Activated CD4-positive, alpha-beta T cell treated with anti-CD3 and anti-CD28 coated beads, Interleukin-2, amount 10 ng/mL, durations not matched to agents 7 days and 5 days (primary cell): ENCODE measurements at places on chromosomes 2 and 18.

DNA sequence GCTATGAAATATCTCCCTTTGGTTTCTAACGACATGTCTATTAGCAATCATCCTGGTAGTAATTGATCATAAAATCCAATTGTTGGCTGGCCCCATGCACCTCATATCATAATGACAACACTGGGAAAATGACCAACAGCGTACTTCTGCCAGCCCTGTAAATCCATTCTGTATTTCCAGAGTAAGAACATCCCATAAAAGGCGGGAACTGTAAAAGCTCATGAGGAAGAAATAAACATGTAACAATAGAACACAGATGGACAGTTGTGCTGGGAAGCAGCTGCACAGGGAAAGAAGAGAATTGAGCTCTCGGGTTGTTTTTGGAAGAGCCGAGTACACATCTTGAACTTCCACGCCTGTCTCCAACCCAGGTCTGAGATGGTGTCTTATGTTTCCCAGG, 218.7 kb downstream of the CMPK2 start:
- no peak for DNase-seq

DNA sequence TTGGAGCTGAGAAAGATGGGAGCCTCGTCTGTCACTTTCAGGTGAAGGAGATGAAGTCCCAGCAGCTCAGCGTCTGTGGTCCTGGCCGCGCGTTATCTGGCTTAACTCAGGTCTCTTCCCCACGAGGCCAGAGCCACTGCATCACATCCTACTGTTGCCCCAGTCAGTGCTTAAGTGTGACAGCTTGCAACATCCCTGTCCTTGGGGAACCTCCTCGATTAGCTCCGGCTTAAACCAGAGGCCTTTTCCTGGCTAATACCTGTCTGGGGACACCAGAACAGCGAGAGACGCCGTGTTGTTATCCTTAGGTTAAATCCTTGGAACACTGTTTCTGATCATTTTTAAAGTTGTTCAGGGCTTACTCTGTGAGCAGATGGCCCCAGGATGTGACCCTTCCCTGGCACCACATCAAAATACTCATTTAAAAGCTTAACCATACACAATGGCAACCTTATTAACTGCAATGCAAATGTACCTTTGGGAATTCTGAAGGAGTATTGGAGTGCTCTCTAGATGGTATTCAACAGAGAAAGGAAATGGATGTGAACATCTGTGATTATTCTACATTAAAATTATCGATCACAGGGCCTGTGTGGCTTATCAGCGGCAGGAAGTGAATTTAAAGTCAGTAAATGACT, 61.2 kb upstream of the SPP2 start:
- no peak for DNase-seq

DNA sequence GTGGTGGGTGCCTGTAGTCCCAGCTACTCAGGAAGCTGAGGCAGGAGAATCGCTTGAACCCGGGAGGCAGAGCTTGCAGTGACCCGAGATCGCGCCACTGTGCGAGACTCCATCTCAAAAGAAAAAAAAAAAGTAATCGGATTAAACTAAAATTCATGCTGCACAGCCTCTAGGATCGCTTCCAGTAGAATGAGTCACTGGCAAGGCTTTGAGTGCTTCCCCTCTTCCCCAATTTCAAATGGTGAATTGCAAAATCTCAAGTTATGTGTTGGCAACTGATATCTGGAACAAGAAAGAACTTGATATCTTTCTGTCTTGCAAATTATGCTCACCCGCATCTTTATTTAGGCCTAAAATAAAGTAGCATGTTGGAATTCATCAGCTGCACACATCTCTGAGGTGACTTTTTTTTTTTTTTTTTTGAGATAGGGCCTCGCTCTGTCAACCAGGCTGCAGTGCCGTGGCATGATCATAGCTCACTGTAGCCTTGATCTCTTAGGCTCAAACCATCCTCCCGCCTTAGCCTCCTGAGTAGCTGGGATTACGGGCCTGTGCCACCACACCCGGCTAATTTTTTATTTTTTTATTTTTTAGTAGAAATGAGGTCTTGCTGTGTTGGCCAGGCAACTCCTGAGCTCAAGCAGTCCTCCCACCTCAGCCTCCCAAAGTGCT, 12.7 kb downstream of the TTC39C start:
- no peak for DNase-seq

- DNase-seq, result no peak
Measured at GRCh38 chr2:200821686-200822245, 10.1 kb downstream of the BZW1 start.

DNA sequence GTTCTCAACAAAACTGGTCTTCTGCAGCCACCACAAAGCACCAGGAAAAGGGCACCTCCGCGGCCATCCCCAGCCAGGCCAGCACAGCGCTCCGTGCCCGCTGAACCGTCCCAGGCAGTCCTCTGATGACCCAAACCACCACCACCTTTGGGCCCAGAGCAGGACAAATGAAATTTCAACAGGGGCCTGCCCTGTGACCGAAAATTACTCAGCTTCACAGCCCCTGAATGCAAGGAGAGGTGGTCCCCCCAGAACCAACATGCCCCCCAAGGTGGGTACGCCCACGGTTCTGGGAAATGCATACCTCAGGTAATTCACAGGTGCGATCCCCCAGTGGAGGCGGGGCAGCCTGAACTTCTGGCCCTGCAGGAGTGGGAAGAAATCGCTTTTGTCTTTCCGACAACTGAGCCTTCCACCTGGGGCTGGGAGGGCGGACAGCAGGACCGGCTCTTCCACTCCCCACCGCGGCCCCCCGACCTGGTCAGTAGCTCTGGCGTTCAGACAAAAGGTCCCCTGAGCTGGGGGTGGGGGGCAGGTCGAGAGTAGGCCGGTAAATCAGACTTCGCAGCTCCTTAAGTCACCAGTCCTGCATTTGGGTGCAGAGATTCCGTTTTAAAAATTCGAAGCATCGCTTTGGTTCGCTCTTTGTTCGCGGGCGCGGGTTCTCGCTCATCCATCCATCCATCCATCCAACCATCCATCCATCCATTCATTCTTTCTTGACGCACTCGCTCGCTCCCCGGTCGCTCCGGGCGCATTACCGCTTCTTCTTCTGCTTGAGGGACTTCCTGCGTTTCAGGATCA, 1.4 kb downstream of the ARL4C start:
- DNase-seq, result peak; percentile 35

DNA sequence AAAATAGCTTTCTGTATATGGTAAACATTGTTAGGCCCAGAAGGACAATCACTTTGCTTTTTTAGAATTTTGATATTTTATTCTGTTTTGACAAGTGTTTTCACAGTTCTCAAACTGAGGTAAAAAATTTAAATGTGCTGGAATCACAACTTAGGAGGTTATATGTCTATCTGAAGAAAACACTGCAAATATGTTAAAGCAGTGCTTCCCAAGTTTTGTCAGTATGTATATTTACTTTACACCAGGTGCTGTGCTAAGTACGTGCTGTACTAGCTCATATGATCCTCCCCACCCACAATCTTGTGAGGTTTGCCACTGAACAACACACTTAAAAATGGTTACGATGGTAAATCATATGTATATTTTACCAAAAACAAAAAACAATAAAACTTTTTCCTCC, 124.2 kb downstream of the CABYR start:
- DNase-seq, result no peak

- no peak for DNase-seq
Measured at GRCh38 chr2:58097025-58097424, 50.4 kb downstream of the VRK2 start.

- DNase-seq, result peak; percentile 10
Measured at GRCh38 chr2:211930331-211930730, 608.3 kb downstream of the ERBB4 start.

- no peak for DNase-seq
Measured at GRCh38 chr18:58545338-58546296, 83.3 kb downstream of the ALPK2 start.

GRCh38 chr18:1573732-1574131, 669.1 kb downstream of the ADCYAP1 start:
- no peak for DNase-seq

DNA sequence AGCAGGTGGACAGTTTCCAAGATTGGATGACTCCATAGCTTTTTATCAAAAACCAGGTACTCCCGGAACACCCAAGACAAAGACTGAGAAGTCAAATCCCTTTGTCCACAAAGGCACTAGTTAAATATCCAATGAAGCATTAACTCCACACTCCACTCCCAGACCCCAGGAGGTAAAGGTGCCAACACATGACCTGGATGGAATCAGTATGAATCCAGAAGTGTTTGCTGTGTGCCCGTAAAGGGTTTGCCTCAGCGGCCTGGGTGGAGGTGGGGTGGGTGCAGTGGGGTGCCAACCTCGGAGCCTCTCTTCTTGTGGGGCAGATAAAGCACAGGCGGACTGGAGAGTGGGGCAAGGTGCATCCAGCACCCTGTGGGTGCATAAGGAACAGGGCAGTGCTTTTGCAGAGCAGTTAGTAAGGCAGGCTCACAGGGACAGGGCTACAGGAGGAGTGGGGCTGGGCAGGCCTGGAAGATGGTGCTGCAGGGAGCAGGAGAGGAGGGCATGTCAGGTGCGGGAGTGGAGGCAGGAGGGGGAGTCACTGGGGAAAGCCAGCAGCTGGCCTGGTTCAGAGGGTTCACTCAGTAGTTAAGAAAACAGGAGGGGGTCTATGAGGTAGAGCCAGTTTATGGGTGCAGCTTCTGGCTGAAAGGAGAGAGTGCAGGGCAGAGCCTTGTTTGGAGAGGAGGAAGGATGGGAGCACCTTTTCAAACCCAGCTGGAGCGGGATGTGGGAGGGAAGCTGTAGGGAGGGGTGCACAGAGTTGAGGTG, 208.4 kb upstream of the SMAD2 start:
- no peak for DNase-seq

DNA sequence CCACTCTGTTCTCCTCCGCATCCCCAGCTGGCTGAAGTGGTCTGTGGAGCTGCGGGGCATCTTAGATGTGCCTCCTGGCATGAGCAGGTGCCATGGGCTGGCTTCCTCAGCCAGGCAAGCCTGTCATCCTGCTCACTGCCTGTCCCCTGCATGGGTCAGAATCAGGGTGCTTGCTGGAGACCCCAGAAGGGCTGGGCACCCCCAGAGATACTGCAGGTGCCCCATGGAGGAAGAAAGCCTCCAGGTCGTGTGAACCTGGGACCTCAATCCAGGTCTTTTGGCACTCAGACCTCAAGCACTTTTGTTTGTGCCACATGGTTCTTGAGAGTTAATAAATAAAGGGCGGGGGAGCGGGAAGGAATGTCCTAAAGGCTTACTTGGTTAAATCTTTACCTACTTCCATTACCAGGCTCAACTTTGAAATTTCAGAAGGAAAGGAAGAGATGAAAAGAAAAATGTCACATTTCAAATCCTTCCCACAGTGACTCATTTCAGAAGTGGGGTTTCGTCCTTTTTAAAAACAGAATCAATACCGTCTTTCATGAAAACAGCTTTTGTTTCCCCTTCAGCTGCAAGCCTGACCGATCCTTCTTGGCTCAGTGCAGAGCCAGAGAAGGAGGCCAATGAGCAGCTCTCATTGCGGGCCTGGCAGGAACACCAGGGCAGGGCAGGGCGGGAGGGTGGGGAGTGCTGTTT, 69.9 kb downstream of the RHOB start:
- DNase-seq, result no peak

DNA sequence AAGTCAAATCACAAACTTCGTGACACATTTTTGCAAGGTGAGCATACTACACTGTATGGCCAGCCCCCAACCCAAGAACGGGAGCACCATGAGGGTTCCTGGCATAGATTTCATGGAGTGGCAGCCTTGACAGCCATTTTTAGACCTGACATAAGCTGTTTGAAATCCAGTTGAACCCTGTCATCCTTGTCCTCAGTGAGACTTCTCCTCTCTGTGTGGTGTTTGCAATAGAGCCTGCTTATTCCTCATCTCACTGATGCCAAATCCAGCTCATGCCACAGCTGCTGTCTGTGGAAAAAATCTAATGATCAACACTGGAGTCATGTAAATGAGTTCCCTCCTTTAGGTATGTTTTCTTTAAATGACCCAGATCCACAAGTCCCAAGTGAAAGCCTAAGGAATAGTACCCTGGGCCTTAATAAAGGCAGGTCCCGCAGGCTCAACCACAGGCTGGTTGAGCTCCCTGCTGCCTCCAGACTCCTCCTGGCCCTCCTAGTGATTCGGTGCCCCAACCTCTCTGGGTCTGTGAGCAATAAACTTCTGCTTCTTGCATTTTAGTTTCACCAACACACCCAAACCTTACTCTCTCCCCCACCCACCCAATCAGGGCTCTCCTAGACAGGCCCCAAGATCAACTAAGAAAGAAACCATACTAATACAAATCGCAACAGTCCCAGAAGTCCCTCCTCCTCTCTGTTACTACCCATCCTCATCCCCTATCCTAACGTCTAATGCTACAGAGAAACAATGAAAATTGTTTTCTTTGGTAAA, 8.4 kb upstream of the CREG2 start:
- DNase-seq, result no peak

GRCh38 chr2:161008311-161008710, 151.9 kb upstream of the TANK start:
- no peak for DNase-seq

- DNase-seq, result no peak
Measured at GRCh38 chr2:154161286-154161685, 289.6 kb downstream of the GALNT13 start.
